CD4-positive, alpha-beta T cell treated with Interleukin-21 for 1 hour (primary cell): ENCODE measurements at places on chromosomes 2 and 18.

DNA sequence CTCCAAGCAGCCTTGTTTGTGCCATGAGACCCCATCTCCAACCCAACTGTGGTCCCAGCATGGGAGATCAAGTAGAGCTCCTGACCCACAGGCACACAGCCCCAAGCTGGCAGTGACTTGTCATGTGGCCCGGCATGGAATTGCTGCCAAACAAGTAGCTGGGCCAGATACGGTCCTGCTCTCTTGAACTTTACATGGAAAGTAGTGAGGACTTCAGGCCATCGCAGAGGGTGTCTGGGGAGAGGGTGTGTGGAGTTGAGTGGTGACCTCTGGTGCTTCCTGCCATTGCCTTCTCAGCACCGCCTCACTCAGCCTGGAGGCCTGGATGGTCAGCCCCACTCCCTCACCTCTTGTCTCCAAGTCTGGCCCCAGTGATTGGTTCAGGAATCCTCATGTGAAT, 10.9 kb upstream of the SLC4A3 start:
- no peak for DNase-seq

GRCh38 chr2:48050711-48051110, 144.4 kb upstream of the FBXO11 start:
- DNase-seq, result no peak

- no peak for DNase-seq
Measured at GRCh38 chr2:223590964-223591363, 11.2 kb downstream of the SCG2 start.

GRCh38 chr2:236086971-236087465, 81.2 kb downstream of the GBX2 start:
- DNase-seq, result no peak

DNA sequence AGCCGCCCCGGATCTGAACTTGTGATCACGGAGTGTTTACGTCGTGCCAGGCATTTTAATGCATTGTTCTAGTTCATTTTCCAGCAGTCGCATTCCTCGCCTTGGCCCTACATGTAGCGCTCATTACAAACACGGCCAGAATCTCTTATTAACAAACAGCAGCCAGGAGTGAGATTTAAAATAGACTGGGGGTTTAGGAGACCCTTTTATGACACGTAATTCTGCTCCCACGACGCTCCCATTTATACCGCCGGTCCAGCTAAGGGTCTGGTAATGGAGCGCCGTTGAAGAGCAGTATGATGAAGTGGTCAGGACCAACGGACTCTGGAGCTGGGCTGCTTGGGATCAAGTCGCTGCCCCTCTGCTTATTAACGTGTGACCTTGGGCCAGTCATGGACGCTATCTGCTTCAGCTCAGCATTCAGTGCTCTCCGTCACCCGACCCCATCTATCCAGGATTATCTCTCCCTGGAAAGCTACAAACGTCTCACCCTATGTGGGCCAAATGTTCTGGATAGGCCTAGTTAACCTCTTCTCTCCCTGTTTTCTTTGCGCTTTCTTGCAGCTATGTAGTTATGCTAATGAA, 745 bp downstream of the MSH2 start:
- no peak for DNase-seq

GRCh38 chr2:239601201-239601851, 200.5 kb upstream of the HDAC4 start:
- no peak for DNase-seq

GRCh38 chr18:13279181-13280069, 60.9 kb downstream of the LDLRAD4 start:
- DNase-seq, result peak; percentile 30

- peak; percentile 29 for DNase-seq
Measured at GRCh38 chr2:191202209-191202721, 42.9 kb upstream of the MYO1B start.

DNA sequence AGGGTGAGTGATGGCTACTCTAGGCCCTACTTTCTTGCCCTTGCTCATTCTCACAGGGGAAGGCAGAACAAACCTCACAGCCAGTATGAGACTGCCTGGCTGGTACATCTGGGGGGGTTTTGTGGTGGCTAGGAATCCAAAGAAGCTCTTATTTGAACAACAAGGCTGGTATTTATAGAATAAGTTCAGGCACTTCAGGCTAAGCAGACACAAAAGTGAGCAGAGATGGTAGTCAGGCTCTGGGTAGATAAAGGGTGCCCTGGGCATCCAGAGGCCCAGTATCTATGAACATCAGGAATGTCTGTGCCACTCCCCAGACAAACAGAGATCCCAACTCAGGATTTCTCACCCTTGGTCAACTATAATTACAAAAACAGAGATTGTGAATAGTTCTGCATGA, 57.2 kb upstream of the RTN4 start:
- no peak for DNase-seq

- DNase-seq, result no peak
Measured at GRCh38 chr2:45919160-45919650, 267.7 kb downstream of the PRKCE start.

DNA sequence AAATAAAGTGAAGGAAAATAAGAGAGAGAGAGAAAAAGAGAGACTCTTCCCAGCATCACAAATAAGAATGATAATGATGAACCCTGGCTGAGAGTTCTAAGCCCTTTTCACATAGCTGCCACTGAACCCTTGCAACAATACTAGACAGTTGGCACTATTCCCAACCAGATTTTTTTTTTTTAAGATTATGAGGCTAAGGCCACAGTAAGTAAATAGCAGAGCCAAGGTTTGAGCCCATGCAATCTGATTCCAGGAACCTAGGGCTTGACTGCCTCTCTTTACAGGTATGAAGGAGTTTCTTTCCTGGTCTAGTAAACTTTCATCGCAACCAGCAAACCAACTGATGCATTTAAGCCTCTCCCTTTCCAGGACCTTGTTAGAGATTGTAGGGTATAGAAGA, 424.6 kb downstream of the NCKAP5 start:
- no peak for DNase-seq

DNA sequence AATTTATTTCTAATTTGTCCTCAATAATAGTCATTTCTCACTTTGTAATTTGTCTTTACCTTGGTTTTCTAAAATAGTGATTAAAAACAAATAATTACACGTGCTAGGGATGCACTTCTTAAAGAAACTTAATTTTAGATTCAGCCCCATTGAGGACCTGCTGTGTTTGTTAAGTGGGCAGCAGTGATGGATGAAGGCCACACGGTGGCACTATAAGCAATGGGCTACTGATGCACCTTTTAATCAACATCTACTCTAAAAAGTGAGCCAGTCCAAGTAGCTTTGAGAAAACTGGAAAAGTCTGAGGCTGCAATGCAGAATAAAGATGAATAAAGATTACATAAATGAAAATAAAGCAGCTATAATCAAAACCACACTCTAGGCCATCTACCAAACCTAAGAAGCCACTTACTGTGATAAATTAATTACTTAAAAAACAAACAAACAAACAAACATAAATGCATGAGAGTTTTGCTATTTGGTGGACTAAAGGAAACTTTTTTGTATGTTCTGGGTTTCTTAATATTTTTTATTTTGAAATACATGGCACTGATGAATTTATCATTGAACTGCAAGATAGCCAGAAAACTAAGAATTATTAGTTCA, 89.3 kb downstream of the PDE11A start:
- peak; percentile 1 for DNase-seq

GRCh38 chr2:56132138-56132537, 51.7 kb upstream of the CCDC85A start:
- DNase-seq, result no peak

- no peak for DNase-seq
Measured at GRCh38 chr2:157984866-157985265, 108.7 kb upstream of the ACVR1 start.

DNA sequence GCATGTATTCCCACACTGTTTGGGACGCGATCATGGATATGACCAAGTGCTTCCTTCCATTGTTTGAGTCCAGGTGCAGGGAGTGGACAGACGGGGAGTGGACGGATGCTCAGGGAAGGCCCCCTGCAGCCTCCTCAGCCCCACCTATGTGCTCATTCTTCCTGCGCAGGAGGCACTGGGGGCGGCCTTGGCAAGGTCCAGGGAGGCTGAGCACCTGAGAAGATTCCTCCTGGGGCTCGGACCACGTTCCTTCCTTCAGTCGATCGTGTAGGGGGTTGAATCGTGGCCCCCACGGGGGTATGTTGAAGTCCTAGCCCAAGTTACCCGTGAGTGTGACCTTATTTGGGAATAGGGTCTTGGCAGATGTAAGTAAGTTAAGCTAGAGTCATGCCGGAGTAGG, 60.4 kb downstream of the ASB1 start:
- DNase-seq, result no peak

GRCh38 chr18:8696749-8697211, 8.6 kb upstream of the MTCL1 start:
- peak; percentile 70 for DNase-seq

- peak; percentile 75 for DNase-seq
Measured at GRCh38 chr2:207530160-207531031, 634 bp downstream of the CREB1 start.

- DNase-seq, result no peak
Measured at GRCh38 chr2:227939271-227940027, 68.0 kb downstream of the DAW1 start.

DNA sequence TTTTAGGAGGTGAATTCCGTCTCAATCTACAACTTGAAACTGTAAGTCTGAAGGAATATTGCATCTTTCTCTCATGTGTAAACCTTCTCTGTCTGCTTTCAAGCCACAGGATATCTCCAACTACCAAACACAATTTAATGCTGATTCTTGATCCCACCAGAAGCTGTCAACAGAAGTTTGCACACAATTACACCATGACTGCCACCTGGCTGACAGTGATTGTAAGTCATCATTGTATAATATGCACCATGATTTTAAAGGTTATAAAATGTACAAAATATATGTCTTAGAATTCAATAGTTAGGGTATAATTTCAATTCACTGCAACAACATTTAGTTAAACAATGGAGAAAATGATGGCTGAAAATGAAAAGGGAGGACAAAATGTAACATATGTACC, 18.4 kb downstream of the PREPL start:
- DNase-seq, result peak; percentile 43

DNA sequence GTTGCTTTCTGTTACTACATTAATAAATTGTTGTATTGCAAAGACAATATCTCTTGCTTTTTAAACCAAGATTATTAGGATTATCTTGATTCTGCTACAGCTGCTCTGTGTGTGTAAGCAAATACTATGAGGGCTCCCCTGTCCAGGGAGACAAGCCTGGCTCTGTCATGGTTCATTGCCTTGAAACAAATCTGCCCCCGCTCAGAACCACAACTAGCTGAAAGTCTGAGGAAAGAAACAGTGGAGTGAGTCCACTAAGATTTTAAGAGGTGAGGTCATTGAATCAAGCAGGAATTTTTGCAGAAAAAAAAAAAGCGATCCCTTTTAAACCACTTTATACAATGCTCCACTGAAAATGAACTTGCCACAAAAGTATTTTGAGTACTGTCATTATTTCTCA, 30.8 kb upstream of the LRRTM4 start:
- no peak for DNase-seq

DNA sequence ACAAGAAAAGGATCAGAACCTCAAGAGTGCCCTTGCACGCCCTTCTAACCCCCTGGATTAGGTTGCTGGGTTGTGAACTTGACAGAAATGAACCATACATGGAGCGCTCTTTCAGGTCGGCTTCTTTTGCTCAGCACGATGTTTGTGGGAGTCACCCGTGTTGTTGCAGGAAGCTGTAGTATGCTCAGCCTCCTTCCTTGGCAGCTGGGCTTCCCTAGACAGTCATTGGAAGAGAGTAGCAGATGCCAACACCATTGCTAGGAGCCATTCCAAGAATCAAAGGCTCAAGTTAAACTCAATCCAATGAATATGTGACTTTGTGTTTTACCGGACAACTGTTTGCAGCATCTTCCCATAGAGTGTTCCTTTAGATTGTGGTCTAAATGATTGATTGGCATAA, 47.0 kb downstream of the RAB12 start:
- no peak for DNase-seq

GRCh38 chr2:113979191-113980128, 89.6 kb downstream of the ACTR3 start:
- peak; percentile 31 for DNase-seq

- DNase-seq, result no peak
Measured at GRCh38 chr2:112783187-112783714, 1.0 kb downstream of the IL1A start.

- DNase-seq, result no peak
Measured at GRCh38 chr2:154589514-154589913, 109.0 kb upstream of the KCNJ3 start.

- DNase-seq, result no peak
Measured at GRCh38 chr2:112957511-112957910, 20.3 kb upstream of the IL36G start.

DNA sequence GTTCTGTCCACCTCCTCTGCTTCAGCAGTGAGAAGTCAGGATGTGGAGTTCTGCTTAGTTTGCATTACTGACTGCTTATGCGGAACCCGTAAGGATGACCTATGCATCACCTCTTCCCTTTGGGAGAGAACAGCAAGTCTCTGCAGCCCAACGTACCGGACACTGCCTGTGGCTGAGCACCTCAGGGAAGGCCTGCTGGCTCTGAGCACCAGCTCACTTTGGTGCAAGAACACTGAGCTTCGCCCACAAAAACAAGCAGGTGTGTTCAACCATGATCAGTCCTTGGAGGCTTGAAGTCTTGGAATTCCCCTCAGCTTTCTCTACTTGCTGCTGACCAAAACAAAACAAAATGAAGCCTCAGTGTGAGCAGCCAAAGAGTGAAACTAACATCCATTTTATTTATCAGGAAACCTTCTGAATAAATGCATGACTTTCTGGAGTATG, 52.7 kb upstream of the NCK2 start:
- DNase-seq, result no peak

DNA sequence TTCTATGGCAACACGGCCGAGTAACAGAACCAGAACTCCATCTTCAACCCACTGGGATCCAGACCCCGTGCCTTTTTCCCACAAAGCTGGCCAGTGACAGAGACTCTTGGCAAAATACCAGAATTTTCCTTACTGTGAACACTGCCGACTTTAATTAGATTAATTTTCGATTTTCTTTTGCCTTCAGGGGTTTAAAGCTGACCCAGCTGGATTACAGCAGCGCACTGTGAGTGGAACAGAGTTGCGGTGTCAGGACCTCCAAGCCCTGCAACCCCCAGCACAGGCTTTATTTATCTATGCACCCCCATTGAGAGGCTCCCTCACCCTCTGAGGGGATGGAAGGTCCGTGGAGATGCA, 36.4 kb downstream of the CTIF start:
- DNase-seq, result no peak

DNA sequence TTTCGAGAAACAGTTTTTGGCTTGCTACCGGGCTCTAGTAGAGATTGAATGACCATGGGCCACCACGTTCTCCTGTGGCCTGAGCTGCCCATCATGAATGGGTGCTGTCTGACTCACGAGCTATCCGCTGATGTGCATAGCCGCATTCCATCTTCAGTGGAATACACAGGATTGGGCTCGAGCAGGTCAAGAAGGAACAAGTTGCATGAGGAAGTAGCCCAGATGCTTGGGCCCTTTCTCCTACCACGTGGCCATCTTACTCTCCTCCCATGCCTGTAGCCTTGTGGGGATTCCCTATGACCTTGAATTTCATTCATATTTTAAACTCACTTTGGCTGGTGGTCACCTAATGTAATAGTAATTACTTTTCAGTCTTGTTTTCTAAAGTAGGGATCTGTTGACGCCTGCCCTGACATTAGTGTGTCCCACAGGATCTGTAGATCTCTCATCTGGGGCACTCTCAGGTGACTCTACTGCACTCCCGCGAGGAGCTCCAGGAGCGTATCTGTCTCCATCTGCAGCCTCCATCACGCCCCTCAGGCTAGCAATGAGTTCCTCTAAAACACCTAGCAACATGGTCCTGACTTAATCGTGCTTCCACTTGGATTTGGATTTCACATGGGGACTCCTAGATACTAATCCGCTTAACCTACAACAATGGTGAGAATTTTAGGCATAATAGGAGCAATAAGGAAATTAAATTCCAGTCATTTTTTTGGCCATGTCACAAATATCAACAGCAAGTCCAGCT, 67.8 kb downstream of the PSMG2 start:
- no peak for DNase-seq

GRCh38 chr2:234682492-234683228, 185.8 kb upstream of the ARL4C start:
- DNase-seq, result no peak
